ENCODE measurements at places on chromosomes 6 and 20. TPM values are rescaled to one million over a fixed set of nuclear protein-coding genes. Genes with fewer than 3 reads are reported as not detected.

Gene FOXC1
- total RNA-seq: 8.1 TPM

Gene ATP6V1G2
- total RNA-seq: 3.9 TPM

Gene HLA-DOA
- total RNA-seq: 25.9 TPM

Gene OR2B6
- not detected for total RNA-seq

- no peak overlapping the region for H3K27ac ChIP-seq
- no peaks in the 10 kb centered on the region for H3K36me3 ChIP-seq
- no peaks in the 10 kb centered on the region for H3K4me1 ChIP-seq
- no peaks in the 10 kb centered on the region for H3K27me3 ChIP-seq
These were observed 399.5 kb downstream of the PHF3 start for GRCh38 chr6:64034910-64035655.

DNA sequence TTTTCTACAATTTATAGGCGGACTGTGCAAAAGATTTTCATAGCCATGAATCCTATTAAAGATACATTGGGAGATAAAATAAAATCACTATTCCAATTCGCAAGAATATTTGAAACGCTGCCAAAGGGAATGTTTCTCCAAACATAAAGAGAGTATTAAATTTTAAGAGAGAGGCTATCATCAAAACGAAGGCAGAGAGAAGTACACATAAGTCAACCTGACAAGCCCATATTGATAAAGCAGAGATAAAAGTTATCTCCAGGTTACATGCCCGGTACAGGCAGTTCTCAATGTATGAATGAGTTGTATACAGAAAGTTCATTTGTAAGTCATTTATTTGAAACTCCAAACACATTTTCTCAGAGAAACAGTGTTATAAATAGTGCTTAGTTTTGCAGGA lies 193.1 kb downstream of the ATXN1 start:
- DNase-seq: no peak
- H3K4me3 ChIP-seq: no peak overlapping the region
- H3K36me3 ChIP-seq: no peaks in the 10 kb centered on the region
- H3K27me3 ChIP-seq: no peaks in the 10 kb centered on the region

GRCh38 chr6:148258868-148259267 lies 83.8 kb upstream of the SASH1 start:
- peaks cover 18% of the 10 kb centered on the region for H3K4me1 ChIP-seq
- no peak overlapping the region for H3K4me3 ChIP-seq
- H3K36me3 ChIP-seq: no peaks in the 10 kb centered on the region
- DNase-seq: no peak
- H3K27me3 ChIP-seq: no peaks in the 10 kb centered on the region

- no peaks in the 10 kb centered on the region for H3K27me3 ChIP-seq
- no peak overlapping the region for H3K4me3 ChIP-seq
- no peaks in the 10 kb centered on the region for H3K4me1 ChIP-seq
- no peak for DNase-seq
- H3K27ac ChIP-seq: no peak overlapping the region
- H3K36me3 ChIP-seq: no peaks in the 10 kb centered on the region
These were observed 84.8 kb downstream of the BMP7 start for GRCh38 chr20:57181639-57182038.

DNA sequence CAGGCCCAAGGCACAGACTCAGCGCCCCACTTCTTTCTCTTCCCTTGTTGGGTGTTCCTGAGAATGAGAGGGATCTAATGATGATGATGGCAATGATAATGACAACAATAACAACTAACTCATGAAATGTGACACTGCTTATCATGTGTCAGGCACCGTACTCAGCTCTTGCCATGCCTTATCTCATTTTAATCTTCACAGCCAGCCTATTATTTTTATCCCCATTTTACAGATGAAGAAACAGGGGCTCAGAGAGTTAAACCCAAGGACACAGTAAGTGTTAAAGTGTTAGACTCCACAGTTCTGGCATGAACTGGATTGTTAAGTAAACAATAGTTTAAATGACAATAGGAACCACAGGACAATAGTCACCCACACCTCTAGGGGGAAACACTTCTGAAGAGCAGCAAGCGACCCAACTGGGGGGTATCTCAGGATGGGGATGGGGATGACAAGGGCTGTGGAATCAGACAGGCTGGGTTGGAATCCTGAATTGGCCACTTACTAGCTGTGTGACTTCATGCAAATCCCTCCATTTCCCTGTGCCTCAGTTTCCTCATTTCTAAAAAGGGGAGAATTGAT lies 12.5 kb downstream of the RSPH9 start:
- H3K27me3 ChIP-seq: no peaks in the 10 kb centered on the region
- no peaks in the 10 kb centered on the region for H3K4me1 ChIP-seq
- no peak overlapping the region for H3K27ac ChIP-seq

DNA sequence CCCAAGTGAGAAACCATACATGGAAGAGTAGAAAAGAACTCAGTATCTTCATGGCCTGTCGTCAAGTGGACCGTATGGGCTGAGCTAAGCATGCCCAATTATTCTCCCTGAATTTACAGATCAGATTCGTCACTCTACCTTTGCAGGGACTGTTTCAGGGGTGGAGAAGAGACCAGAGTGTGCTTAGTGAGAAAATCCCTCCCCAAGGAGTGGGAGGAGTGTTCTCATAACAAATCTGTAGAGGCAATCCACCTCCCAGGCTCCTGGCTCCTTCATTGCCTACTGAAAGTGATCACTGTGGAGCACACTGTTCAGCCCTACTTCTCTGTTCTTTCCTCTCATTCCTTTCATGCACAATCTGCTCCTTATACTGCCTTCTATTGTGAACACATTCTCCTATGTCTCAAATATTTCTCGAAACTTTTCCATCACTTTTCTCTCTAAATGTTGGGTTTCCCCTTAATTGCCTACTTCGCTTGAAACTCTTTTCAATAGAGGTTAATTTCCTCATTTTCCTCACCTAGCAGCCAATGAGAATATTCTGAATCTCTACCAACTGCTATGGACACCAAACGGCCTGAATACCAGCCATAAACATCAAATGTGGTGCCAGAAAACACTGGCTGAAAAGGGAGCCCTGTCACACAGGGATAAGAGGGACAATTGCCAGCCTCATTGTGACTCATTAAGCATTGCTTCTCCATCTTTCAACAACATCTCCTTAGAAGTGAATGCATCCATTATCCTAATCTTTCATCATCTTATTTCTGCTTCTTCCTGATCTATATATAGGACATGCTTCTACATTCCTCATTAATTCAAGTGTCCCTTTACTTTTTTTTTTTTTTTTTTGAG lies 398.3 kb downstream of the UTRN start:
- DNase-seq: no peak
- H3K27ac ChIP-seq: no peak overlapping the region
- no peak overlapping the region for H3K4me3 ChIP-seq
- H3K4me1 ChIP-seq: peaks cover 5% of the 10 kb centered on the region
- H3K27me3 ChIP-seq: no peaks in the 10 kb centered on the region

GRCh38 chr6:103707596-103708325 lies 1152.0 kb downstream of the HACE1 start:
- no peaks in the 10 kb centered on the region for H3K27me3 ChIP-seq
- no peak for DNase-seq
- H3K36me3 ChIP-seq: no peaks in the 10 kb centered on the region
- no peaks in the 10 kb centered on the region for H3K4me1 ChIP-seq
- no peak overlapping the region for H3K4me3 ChIP-seq

DNA sequence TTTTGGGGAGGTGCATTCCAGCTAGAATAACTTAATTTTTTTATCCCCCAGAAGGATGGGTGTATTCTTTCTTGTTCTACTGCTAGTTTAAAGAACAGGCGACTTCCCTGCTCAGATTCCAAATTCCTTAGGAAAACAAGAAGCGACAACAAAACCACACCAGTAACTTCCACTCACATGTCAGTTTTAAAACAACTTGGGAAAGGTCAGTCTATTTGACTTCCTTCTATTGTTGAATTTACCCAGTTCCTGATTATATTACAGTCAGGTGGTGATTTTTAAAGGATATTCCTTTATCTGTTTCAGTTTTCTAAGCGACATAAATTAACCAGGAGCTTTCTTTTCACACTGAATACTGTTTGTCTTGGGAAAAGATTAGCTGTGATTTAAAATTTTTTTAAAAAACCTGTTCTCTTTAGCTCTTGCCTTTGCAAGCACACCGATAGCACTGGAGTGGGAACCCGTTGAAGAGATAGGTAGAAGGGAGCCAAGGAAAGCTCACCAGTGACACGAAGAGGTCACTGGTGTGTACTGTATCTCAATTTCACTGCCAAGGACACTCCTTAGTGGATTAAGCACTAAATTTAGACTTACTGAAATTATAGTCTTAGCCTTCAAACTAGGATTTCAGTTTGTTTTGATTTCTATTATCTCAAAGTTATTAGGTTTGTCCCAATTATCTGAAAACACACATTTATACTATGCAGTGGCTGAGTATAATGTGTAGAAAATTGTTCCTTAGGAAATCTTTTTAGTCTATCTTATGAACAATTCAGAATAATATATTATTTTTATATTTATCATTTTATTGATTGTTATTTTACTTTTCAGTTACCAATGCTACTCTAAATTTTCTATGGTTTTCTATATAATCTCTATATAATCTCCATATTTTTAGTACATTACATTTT lies 22.3 kb downstream of the MARCKS start:
- H3K4me3 ChIP-seq: no peak overlapping the region
- H3K36me3 ChIP-seq: no peaks in the 10 kb centered on the region
- DNase-seq: peak; percentile 72
- no peaks in the 10 kb centered on the region for H3K27me3 ChIP-seq

DNA sequence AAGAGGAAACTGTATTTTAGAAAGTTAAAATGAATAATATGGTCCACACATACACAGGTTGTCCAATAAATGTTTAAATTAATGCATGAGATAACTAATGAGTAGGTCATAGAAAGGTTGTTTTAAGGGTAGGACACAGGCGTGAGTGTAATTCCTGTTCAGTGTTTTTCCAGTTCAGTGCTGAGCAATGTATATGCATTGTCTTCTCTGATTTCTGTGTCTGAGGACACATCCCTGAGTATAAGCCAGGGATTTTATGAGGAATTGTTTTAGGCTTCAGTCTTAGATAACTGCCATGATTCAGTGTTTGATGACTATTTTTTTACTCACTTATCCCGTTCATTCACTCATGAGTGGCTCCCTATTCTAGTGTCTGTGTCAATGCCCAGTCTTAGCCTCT lies 298.5 kb upstream of the TBX18 start:
- no peak overlapping the region for H3K4me3 ChIP-seq
- DNase-seq: no peak
- no peak overlapping the region for H3K27ac ChIP-seq
- no peaks in the 10 kb centered on the region for H3K4me1 ChIP-seq
- no peaks in the 10 kb centered on the region for H3K27me3 ChIP-seq
- H3K36me3 ChIP-seq: no peaks in the 10 kb centered on the region

Data from thyroid gland (tissue), 4 donors.